Stimulated activated CD4-positive, alpha-beta T cell treated with anti-CD3 and anti-CD28 coated beads, TNF-alpha, amount 100 ng/mL, for 4 hours (primary cell): ENCODE measurements at places on chromosomes 7 and 10.

DNA sequence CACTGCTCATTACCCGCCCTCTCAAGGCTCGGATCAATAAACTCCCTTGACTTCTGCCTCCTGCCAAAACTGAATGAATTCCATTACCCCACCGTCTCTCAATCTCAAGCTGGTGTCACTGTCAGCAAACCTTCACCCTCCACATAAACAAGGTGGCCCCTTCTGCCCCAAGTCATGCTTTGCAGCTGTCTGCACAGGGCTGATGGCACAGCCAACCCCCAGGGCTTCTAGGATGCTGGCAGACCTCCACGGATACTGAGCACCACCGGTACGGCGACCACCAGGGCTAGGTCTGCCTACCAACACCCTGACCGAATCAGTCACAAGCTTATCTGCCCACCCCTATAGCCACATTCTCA lies 46.1 kb downstream of the PARD3 start:
- DNase-seq = no peak

DNA sequence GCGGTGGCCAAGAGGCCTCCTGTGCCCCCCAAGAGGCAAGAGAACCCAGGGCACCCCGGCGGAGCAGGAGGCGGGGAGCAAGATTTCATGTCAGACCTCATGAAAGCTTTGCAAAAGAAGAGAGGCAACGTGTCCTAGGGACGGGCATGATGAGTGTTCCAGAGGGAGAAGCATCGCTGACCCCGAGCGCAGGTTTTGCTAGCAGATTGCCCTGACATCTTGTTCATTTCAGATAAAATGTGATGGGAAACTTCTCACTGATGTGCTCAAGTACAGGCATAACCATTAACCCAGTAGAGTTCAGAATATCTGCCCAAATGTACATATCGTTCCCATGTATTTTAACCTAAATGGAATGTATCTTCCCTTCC lies 129.2 kb downstream of the APBB1IP start:
- no peak for DNase-seq

GRCh38 chr10:119364645-119365600 lies 157.6 kb downstream of the GRK5 start:
- DNase-seq = no peak

DNA sequence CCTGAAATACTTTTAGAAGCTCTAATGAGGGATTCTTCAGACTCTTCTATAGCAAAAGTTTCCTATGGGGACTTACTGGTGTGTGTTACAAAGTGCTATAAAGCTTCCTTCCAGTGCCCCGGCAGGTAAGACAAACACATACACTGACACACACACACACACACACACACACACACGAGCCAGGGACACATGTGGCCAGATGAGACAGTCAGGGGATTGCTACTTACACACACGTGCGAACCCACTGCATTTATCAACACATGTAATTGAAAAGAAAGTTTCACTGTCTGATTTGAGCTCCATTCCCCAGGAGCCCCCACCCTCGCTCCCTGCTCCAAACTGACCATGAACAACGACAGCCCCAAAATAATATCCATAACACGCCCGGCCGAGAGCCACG lies 119.8 kb downstream of the PRPF18 start:
- no peak for DNase-seq

DNA sequence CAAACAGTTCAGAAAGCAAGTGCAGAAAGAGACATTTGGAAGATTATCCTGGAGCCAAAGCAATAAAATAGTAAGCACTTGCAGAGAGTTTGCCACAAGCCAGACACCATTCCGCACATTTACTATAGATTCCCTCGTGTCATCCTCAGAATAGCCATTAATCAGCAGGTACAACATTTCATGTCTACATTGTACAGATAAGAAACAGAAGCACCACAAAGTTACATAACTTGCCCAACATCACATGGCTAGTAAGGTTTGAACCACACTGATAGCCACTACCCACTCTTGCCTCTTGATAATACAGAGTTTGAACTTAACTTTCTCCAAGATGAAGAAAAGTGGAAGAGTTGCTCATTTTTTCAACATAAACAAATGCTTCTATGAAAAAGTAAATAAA lies 40.6 kb upstream of the GHITM start:
- DNase-seq = no peak

GRCh38 chr7:47678641-47679380 lies 96.9 kb upstream of the TNS3 start:
- no peak for DNase-seq

DNA sequence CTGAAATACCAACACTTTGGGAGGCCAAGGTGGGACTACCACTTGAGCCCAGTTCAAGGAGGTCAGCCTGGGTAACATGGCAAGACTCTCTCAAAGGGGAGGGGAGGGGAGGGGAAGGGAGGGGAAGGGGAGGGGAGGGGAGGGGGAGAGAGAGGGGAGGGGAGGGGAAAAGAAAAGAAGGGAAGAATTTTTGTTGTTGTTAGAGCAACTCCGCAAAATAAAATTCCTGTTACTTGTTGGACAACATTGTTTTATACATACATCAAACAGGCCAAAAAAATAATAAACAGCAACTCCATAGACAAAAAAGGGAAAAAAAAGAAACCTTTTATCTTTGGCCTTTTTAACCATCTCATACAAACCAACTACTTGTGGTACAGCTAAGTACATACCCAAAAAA lies 57.3 kb upstream of the TRIM24 start:
- no peak for DNase-seq

GRCh38 chr10:74118804-74119203 lies 31.8 kb downstream of the AP3M1 start:
- DNase-seq = no peak

GRCh38 chr7:152968514-152968913 lies 209.0 kb downstream of the ACTR3B start:
- DNase-seq = no peak

DNA sequence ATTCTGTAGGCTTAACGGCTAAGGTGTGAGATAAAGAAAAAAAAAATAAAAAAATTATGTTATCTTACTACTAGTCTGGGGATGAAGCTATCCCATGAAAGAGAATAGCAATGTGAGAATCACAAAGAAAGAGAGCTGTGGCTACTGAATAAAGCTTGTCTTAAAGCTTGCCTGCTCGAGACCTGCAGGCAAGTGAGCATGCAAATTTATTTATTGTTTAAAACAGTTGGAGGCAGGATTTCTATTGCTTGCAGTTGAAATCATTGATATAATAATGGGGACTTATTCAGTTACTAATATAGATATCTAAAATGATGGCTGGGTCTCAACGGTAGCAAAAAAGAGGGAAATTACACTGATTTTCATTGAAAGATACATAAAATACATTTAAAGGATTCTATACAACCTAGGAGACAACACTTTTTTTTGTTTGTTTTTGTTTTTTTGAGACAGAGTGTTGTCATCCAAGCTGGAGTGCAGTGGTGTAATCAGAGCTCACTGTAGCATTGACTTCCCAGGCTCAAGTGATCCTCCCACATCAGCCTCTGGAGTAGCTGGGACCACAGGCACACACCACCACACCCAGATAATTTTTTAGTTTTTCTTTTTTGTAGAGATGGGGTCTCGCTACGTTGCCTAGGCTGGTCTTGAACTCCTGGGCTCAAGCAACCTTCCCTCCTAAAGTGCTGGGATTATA lies 144.5 kb upstream of the FEZF1 start:
- no peak for DNase-seq

- DNase-seq = no peak
Measured at GRCh38 chr10:77291596-77292505, 345.8 kb downstream of the KCNMA1 start.

DNA sequence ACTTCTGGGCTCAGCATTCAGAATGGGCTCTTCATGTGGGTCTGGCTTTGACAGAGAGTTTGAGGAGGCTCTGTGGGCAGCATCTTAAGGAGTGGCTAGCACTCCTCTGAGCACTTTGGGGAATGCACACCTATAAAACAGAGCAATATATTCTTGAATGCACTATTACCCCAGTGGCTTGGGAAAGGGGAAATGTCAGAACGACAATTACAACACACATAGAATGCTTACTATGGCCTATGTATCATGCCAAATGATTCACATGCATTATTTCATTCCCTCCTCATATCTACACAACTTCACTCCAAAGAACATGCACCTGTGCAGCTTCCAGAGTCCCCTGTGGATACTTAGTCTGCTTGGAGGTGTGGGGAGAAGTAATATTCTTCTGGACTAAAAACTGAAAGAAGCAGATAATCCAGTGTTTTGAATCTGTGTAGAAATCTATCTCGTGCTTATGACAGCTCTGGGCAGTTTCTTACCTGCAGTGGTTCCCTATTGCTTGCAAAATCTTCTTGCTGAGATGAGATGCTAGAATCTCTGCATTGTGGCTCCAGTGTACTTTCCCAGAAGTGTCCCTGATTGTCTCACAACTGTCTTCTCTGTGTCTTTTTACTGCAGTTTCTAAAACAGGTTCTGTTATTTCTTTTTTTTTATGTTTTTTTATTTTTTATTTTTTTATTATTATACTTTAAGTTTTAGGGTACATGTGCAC lies 5.5 kb upstream of the MGAM start:
- no peak for DNase-seq

DNA sequence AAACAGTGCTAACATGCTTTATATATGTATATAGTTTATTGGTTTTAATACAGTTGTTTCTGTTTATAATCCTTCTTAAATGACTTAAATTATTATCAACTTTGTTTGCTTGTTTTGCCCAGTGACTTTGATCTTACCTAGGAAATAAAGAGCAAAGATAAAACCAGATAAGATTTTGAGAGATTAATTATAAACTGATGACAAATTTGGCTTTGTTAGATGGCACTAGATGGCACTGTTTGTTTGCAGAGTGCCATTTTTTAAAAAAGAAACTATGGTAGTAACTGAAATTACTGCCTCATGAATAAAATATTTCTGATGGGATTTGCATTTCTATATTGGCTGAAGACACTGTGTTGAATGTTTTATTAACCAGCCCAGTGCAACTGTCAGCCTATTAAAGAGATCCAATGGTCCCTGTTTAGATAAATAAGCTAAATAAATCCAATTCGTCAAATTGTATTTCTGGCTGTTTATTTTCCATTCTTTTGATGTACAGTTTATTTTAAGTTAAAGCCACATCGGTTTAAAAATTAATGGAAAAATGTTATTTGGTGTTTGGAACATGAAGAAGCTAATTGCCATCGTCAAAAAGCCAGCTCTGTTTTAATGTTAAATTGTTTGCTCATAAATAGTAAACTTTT lies 28.7 kb downstream of the VTI1A start:
- no peak for DNase-seq

- no peak for DNase-seq
Measured at GRCh38 chr7:50962962-50963374, 180.3 kb upstream of the GRB10 start.

- DNase-seq = no peak
Measured at GRCh38 chr10:11683529-11684320, 58.5 kb upstream of the ECHDC3 start.

DNA sequence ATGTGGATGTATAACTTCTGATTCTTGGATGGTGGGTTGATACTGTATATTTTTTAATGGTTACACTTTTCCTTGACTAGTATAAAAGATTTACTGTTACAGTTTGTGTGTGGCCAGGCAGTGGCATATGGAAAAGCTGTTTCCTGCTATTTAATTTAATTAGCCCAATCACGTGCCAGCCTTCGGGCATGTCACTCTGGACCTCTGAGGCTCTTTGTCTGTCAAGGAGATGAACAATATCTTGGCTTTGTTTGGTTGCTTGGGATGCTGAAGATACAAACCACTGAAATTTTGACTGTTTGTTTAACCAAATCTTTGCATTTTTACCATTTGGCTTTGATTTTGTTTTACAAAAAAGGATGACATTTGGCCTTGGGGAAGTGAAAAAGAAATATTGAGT lies 185.0 kb downstream of the HDAC9 start:
- DNase-seq = no peak

DNA sequence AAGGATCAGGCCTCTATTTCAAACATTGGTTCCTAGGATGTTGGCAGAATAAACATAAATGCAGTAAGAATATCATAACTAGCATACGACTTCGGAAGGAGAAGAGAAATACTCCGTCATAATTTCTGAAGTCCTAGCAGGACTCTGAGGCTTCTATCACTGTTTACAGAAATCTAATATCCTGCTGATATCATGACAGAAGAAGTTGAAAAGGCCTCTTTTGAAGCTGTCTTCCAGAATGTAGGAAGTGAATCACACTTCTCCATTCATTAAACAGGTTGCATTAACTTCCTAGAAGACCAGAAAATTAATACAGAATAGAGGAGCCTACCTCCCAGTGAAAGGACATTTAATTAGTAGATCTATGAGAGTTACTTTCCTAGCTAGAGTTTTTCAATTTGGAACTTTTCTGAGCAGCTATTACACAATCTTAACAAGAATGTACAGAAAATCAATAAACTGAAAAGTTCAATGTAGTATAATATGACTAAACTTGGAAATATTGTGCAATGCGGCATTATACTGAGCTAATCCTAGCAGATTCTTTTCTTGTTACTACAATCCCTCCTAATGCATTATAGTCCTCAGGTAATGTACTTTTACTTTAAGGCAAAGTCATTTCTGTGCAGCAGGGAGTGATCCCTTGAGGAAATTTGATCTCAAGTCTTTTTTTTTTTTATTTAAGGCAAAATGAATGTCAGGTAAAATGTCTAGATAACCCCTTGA lies 622.6 kb upstream of the CELF2 start:
- DNase-seq = no peak

DNA sequence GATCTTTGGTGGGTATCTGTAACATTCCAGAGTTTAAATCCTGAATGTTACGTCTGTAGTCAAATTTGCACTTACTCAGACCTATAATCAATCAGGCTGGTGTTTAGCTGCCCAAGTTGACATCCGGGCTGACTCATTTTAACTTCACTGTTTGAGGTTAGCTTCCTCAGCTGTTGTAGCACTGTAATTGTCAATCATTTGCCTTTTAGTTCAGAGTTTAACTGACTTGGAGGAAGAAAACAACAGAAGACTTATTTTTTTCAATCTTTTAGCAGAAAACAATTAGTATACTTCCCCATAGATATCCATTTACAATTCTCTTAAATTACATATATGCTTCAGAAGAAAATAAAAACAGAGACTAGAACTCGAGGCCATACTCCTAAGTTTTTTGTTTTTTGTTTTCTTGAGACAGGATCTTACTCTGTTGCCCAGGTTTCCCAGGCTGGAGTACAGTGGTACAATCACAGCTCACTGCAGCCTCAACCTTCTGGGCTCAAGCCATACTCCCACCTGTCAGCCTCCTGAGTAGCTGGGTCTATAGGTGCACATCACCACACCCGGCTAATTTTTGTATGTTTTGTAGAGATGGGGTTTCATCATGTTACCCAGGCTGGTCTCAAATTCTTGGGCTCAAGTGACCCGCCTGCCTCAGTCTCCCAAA lies 38.5 kb upstream of the LRRC17 start:
- DNase-seq = no peak

- no peak for DNase-seq
Measured at GRCh38 chr7:47490501-47491265, 91.2 kb downstream of the TNS3 start.

GRCh38 chr10:128868481-128868880 lies 598.6 kb upstream of the MGMT start:
- no peak for DNase-seq

DNA sequence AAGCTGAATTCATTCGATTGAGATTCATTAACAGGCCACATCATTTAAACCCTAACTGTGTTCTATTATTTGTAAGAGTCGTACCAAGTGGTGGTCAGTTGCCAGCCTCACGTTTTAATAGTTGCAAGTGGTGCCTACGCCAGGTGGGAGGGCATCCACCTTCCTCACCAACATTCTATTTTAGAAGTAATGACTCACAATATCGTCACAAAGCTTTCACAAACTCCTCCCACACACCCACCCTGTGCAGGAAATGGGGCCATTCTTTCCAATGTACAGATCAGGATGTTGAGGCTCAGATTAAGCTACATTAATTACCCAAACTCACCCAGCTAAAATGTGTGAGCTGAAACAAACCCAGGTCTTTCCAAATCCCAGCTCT lies 77.3 kb upstream of the SAMD8 start:
- no peak for DNase-seq
